ENCODE measurements at places on chromosomes 5 and 9.

GRCh38 chr5:53501054-53501453 is 20.6 kb downstream of the FST start:
- no peak for ATAC-seq

GRCh38 chr9:82436475-82436874 is 447.9 kb downstream of the SPATA31D1 start:
- ATAC-seq, result peak; percentile 92

DNA sequence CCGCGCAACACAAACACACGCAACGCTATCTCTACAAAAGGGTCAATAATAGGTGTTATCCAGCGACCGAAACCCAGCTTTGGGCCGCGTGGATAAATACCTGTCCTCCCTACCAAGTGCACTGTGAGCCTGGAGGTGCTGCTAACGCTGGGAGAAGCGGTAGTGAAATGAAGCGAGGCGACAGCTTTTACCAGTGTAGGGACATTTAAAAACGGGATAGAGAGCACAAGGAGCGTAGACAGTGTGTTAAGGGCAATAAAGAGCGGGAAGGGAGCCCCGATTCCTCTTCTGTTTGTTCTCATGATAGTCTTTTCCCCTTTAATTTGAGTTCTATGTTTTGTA is 421 bp upstream of the DEPDC1B start:
- peak; percentile 41 for ATAC-seq

- no peak for ATAC-seq
Measured at GRCh38 chr5:170315154-170315553, 17.6 kb upstream of the LCP2 start.

DNA sequence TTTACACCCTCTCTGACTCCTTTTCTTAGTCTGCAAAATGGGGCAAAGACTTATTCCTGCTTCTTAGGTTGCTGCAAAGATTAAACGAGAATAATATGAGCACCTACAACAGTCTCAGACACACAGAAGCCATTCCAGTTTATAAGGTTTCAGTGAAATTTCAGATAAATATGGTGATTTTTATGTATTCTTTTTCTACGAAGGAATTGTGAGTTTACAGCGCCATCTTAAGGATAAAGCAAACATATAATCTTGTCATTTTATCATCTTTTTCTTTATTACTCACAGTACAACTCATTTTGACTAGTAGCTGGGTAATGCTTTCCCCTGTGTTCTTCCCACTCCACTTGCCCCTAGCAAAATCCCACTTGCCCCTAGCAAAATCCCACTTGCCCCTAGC is 29.2 kb upstream of the SMC5 start:
- no peak for ATAC-seq

DNA sequence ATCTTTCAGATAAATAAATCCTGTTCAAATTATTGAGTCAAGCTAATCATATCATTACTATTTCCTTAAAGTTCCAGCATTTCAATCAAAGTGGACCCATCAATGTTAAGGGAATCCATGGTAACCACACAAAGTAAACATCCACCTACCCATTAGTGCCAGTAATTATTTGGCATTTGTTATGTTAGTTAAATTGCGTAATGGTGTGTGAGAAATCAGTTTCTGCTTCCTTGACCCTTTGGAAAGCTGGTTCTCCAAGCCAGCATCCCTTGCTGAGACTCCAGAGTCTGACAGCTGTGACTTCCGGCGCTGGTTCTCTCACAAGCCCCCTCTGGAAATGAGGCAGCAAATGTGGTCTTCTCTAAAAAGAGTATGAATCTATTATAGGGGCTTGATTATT is 308.6 kb upstream of the EFNA5 start:
- no peak for ATAC-seq

DNA sequence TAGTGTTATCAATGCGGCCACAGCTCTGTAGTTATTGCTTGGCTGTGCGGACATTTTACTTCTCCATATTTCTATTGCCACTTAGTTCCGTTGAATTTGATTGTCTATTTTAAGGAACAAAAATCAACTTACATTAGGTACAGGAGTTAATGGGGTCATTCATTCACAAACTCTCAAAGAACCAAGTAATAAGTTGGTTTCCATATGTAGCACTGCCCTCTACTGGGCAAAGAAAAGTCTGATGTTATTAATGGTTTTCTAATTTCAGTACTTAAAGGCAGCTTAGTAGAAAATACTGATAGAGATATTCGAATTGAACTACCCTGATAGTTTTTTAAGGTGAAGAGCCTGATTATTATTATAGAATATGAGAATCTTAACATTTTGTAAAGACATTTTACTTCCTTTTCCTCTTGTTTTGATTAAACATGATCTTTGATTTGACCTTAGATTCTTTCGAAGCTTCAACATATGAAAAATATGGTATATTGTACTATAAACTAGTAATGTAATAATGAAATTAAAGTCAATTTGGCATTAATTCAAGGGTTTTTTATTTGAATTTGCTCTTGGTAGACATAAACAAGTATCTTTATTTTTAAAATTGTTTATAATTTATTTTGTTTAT is 119.5 kb upstream of the CTNND2 start:
- no peak for ATAC-seq

DNA sequence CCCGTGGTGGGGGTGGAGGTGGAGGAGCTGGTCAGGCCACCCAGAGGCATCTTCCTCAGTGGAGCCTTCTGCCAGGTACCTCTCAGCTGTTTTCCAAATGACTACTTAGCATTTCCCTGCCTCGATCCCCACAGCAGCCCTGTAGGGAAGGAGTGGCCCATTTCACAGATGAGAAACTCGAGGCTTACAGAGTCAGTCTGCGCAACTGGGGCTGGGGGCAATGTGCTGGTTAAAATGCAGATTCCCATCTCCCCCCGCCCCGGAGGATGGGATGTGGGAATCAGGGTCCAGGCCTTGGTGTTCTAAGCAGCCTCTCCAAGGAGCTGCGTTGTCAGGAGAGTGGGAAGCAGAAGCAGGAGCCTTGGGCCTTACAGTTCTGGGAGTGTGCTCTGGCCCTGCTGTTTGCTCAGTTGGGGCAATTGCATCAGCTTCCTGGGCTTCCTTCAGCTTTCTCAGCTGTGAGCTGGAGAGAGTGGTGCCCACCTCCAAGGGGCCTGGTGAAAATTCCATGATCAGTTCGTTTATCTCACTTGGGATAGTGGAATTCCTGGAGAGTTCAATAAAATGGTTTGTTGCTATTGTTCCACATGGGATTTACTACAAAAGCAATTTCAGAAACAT is 19.4 kb downstream of the ERGIC1 start:
- no peak for ATAC-seq

DNA sequence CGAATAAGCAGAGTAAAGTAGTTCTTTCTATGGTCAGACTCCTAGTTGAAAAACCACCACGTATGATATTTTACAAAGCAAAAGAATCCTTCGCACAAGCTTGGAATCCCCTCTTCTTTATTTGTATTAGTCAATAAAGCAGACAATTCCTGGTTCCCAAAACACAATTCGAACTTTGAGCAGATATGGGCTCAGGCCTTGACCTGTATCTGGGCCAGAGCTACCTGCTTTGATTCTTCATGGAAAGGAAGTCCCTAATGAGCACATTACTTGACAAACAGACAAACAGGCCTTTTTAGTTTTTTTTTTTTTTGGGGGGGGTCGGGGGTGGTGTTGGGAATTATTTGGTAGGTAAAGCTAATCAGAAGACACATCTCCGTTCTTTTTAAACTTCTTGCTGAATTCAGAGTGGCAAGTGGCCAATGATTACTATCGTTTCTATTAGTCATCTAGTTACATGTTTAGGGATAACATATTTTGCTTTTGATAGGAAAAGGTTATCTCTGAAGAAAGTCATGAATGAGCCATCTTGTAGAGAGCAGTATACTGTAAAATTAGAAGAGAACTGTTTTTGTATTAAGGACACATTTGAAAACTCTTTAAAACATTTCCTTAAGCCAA is 116.6 kb upstream of the HMHB1 start:
- no peak for ATAC-seq

GRCh38 chr5:73895471-73895870 is 269.5 kb downstream of the ARHGEF28 start:
- no peak for ATAC-seq

- no peak for ATAC-seq
Measured at GRCh38 chr5:101385276-101385675, 482.2 kb upstream of the ST8SIA4 start.

GRCh38 chr5:40312205-40312604 is 367.5 kb upstream of the PTGER4 start:
- no peak for ATAC-seq

DNA sequence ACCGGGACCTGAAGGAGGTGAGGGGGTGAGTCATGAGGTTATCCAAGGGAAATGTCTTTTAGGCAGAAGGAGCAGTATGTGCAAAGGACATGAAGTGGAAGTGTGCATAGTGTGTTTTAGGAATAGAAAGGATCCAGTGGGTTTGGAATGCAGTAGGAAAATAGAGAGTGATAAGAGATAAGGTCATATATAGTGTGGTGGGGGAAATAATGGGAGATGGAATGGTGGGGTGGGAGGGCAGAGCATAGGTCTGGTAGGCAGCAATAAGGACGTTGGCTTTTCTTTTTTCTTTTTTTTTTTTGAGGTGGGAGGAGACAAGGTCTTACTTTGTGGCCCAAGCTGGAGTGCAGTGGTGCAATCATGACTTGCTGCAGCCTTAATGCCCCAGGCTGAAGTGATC is 17.8 kb downstream of the SNX24 start:
- no peak for ATAC-seq

- no peak for ATAC-seq
Measured at GRCh38 chr5:112640546-112640945, 97.1 kb upstream of the APC start.

DNA sequence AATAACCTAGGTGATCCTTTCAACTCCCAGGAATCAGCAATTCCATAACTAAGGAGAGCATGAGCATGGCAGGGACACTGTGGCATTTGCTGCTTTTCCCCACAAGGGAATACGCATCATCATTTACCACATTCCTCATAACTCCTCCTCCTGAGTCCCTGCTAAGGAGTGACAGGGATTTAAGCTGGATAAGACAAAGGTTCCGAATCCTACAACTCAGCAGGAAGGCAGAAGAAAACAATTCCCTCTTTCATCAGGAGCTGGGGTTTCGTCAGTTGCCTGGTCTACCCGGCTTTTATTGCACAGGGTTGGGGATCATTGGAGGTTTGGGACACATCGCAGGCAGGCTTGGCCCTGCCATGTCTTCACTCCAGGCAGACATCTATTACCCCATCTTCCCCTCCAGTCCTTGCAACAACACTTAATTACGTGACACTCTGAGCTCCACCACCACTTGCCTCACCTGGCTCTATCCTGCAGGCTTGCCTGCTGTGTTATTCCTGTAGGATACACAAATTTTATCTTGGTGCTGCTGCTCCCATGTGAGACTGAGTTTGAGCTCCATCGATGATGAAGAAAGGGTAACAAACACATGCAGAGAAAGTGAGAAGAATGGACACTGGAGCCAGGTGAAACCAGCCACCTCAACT is 563.0 kb upstream of the KLF4 start:
- no peak for ATAC-seq

- ATAC-seq, result no peak
Measured at GRCh38 chr5:14745188-14745563, 80.7 kb downstream of the OTULIN start.

- ATAC-seq, result peak; percentile 89
Measured at GRCh38 chr5:75640395-75640794, 29.1 kb downstream of the ANKDD1B start.

- no peak for ATAC-seq
Measured at GRCh38 chr5:144335561-144335960, 164.9 kb downstream of the KCTD16 start.

DNA sequence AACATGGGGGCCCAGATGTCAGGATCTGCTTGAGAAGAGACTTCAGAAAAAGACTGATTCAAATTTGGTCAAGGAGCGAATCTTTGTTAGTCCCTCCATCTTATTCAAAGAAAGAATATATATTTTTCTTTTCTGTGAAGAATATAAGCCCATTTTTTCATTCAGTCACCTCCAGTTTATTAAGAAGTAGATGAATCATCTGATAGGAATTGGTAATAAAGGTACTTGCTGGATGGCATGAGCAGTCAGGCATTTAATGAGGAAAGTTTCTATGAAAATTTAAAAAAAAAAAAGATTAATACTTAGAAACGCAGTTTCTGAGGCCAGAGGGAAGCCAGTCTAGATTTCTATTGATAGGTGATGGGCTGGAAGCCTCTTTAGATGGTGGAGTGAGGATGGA is 373.1 kb upstream of the SMC2 start:
- no peak for ATAC-seq

GRCh38 chr9:2824054-2824453 is 19.8 kb downstream of the PUM3 start:
- no peak for ATAC-seq

- no peak for ATAC-seq
Measured at GRCh38 chr5:11040345-11040744, 279.3 kb upstream of the DAP start.

DNA sequence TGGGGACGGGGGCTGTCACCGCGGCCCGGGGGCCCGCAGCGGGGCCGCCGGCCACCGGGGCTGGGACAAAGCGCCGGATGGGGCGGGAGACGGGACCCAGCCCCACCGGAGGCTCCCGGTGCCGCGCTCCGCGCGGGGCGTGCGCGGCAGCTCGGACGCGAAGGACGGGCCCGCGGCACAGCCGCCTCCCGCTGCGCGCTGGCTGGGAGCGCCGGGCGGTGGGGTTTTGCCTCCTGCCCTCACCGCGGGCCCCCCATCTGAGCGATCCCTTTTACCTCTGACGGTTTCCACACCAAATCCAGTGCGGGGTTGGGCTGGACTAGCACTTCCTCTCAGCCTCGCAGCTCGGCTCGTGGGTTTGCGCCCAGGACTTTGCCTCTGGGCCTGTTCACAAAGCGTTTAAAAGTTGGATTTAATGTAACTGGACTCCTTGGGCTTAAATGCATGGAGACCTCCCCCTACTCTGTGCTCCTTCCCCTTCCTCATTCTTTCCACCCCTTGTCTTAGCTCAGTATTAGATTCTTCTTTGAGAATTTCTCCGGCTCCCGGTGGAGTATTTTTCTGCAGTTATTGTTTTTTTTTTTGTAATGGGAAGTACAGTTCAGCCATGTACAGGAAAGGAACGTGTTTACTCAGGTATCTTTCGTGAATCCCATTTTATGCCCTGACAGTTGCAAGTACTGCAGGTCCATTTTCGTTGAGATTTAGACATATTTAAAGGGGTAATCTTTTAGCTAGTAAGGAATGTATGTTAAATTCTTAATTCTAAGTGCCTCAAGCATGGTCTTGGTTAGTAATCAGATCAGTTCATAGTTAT is 691 bp downstream of the FCHO2 start:
- no peak for ATAC-seq

DNA sequence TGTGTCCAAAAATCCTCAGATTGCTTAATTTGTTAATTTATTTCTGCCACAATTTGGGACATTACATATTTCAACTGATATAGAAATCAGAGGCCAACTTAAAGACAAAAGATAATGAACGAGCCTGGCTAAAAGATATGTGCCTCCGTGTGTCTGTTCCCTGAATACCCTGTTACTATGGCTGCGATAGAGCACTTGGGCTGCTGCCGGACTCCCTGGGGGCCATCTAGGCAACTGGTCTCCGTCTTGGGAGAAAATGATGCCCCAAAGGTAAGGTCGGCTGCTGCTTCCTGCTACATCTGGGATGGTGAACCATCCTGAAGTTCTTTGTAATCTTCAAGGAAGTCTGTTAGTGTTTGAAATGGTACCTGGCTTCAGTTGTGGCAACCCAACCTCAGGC is 72.0 kb downstream of the RCL1 start:
- no peak for ATAC-seq
